ENCODE measurements at places on chromosomes 1 and 21. TPM values are rescaled to one million over a fixed set of nuclear protein-coding genes. Genes with fewer than 3 reads are reported as not detected.

DNA sequence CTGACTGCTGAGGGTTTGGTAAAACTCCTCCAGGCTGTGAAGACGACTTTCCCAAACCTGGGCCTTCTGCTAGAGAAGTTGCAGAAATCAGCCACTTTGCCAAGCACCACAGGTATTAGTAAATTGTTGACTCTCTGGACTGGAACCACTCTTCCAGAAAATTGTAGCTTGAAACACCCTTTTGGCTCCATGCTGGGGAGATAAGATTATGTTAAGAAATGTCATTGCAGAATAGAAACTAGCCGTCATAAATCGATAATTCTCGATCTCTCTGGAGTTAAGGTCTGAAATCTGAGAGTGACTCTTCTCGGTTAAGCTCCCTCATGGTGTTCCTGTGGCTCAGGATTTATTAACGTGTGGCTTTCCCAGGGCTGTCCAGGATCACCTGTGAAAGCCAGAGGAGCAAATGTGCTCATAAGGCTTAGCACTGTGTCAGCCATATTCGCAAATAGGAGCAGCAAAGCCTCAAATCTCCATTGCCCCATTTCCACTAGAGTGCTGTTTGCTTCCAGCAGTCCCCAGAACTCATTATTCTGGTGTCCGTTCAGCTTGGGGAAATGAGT lies 54.6 kb downstream of the ZBTB40 start:
- DNase-seq, result no peak

DNA sequence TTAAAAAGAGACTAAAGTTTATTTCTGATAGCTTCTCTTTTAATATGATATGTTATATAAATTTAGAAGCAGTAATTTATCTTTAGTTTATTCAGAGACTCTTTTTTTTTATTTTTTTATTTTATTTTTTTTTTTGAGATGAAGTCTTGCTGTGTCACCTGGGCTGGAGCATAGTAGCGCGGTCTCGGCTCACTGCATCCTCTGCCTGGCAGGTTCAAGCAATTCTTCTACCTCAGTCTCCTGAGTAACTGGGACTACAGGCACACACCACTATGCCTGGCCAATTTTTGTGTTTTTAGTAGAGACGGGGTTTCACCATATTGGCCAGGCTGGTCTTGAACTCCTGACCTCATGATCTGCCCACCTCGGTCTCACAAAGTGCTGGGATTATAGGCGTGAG lies 89.6 kb downstream of the DISP1 start:
- no peak for DNase-seq

The IGSF21 gene
- total RNA-seq, result not detected

The GCSAML gene
- total RNA-seq, result not detected

GRCh38 chr1:228146417-228147150 lies 3.1 kb upstream of the GJC2 start:
- DNase-seq, result no peak

GRCh38 chr1:9807541-9807940 lies 16.2 kb downstream of the CLSTN1 start:
- no peak for DNase-seq
